Tibial nerve (tissue), 4 donors: ENCODE measurements at places on chromosomes 7 and 10. TPM values are rescaled to one million over a fixed set of nuclear protein-coding genes. Genes with fewer than 3 reads are reported as not detected.
A peak's percentile ranks its signal among the peaks of the same experiment; 100 is the strongest.

The C10orf143 gene
- total RNA-seq = 2.5 TPM

The GBX1 gene
- not detected for total RNA-seq

DNA sequence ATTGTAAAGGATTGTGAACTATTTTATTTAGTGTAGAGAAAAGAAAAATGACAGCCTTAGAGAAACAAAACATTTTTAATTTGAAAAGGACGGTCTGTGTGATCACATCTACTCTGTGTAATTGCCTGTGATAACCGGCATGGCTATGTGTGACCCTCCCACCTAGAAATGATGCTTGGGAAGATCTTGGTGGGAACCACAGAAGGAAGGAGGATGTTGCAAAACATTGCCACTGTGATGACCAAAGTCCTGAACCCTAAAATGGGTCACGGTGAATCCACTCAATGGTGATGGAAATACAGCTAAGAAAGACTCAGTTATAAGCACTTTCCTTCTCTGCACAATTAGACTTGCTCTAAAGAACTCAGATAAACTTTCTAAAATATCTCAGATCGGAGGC is 221.3 kb upstream of the FRMD4A start:
- DNase-seq = no peak

DNA sequence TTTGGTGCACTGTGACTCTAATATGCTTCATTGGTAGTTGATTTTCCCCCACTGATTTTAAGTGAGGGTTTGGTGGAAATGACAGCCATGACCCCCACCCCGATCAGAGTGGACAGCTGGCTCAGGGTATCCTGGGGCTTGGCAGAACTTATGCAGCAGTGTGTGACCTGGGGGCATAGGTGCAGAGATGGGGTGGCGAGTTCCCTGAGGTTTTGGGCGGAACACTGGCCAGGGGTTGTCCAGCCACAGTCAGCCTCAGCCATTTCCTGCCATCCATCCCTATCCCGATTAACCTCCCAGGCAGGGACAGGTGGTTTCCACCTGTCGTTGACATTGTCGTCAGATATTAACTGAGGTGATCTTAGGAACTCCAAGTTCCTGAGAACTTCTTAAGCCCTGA is 155.8 kb upstream of the CHST15 start:
- DNase-seq = no peak

The ASB4 gene
- total RNA-seq = not detected

The LRRN3 gene
- 1.8 TPM for total RNA-seq

The LIPF gene
- not detected for total RNA-seq

GRCh38 chr7:108017776-108018151 is 14.8 kb upstream of the LAMB1 start:
- no peak for DNase-seq

The FGL2 gene
- total RNA-seq = 150 TPM

- DNase-seq = peak; percentile 26
Measured at GRCh38 chr7:80095545-80095944, 39.1 kb upstream of the GNAI1 start.

DNA sequence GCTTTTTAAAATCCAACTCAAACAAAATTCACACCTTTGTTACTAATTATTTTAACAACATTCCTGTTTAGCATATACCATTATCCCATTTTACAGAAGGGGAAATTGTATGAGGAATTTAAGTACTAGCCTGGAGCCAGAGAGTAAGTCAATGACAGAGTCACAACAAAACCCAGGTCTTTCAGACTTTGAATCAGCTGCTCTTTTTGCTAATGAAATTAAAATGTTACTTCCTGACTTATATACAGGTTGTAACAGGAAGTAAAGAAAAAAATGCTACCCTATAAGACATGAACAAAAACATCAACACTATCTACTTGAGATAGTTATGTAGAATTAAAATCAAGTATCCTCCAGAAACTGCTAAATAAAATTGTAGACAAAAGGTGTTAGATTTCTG is 82.6 kb upstream of the ASAH2 start:
- DNase-seq = no peak

DNA sequence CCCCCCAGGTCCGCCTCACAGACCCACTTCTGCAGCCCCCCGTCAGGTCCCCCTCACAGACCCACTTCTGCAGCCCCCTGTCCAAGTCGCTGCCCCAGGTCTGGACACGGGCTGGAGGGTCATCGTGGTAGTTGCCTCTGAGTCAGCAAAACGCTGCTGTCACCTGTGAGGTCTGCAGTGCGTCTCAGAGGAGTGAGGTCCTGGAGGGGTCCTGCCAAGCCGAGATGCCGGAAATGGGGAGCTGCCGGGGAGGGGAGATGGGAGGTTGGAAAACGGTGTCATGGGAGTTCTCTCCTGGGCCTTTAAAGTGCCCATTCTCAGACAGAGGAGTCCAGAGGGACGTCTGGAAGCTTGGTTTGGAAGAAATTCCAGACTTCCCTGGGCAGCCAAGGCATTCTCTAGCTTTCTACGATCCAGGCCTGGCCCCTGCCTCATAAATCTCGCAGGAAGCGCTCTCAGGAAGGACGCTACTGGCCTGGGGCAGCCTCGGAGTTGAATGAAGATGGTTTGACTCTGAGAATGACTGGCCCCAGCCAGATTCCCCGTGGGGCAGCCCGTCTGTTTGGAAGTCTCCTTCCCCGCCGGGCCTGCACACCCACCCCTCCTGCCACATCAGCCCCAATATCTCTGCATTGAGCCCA is 38.7 kb downstream of the CALML3 start:
- DNase-seq = peak; percentile 2

DNA sequence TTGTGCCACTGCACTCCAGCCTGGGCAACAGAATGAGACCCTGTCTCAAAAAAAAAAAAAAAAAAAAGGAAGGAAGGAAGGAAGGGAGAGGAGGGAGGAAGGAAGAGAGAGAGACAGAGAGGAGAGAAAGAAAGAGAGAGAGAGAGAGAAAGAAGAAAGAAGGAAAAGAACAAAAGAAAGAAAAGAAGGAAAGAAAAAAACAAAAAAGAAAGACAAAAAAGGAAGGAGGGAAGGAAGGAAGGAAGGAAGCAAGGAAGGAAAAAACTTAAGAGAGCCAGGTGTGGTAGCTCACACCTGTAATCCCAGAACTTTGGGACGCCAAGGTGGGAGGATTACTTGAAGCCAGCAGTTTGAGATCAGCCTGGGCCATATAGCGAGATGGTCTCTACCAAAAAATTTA is 731 bp upstream of the SPACDR start:
- no peak for DNase-seq

The PAPOLB gene
- 1.5 TPM for total RNA-seq

GRCh38 chr7:151099486-151100211 is 13.4 kb downstream of the AGAP3 start:
- no peak for DNase-seq

DNA sequence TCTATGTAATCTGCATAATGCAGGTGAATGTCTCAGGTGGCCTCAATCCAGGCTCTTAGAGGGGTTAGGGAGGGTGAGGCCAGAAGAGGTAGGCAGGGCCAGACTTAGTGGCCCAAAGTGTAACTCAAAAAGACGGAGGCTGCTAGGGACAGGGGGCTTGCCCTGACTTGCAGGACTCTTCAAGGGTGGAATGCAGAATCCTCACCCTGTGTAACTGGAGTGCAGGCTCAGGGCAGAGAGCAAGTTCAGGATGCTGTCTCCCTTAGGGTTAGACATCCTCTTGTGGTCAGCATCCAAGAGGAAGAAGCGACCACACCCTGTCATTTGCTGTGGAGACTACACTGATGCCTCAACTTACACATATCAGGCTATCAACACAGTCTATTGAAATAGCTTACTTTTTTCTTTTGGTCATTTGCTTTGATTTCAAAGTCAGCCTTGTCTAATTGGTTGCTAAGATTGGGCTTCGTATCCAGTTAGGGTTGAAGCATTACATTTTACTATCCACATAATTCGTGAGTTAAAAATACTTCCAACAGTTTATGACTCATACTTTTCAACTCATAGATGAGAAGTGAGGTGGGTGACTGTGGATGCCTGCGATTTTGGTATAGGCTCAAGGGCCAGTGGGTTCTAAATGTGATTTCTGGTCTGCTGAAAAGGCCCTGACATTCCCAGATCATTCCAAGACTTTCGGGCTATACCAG is 563.6 kb downstream of the SUGCT start:
- no peak for DNase-seq

- no peak for DNase-seq
Measured at GRCh38 chr10:11416974-11417373, 194.5 kb downstream of the USP6NL start.

The WEE2 gene
- not detected for total RNA-seq

The NUTM2A gene
- total RNA-seq = 1.8 TPM

The CEP55 gene
- not detected for total RNA-seq

The TEX47 gene
- not detected for total RNA-seq

- no peak for DNase-seq
Measured at GRCh38 chr7:87106974-87107612, 45.2 kb upstream of the DMTF1 start.

The KCTD7 gene
- total RNA-seq = 15.9 TPM

The KIAA1217 gene
- 67.2 TPM for total RNA-seq

GRCh38 chr10:128642502-128642901 is 516.3 kb upstream of the MKI67 start:
- DNase-seq = no peak

- no peak for DNase-seq
Measured at GRCh38 chr7:130897515-130898419, 163.8 kb upstream of the KLF14 start.

GRCh38 chr10:113021268-113022040 is 71.4 kb downstream of the TCF7L2 start:
- DNase-seq = no peak

- no peak for DNase-seq
Measured at GRCh38 chr7:85471307-85471706, 284.5 kb upstream of the SEMA3D start.

The CTAGE6 gene
- 0.90 TPM for total RNA-seq

The MMP21 gene
- 0.22 TPM for total RNA-seq

The SLC26A3 gene
- total RNA-seq = not detected

DNA sequence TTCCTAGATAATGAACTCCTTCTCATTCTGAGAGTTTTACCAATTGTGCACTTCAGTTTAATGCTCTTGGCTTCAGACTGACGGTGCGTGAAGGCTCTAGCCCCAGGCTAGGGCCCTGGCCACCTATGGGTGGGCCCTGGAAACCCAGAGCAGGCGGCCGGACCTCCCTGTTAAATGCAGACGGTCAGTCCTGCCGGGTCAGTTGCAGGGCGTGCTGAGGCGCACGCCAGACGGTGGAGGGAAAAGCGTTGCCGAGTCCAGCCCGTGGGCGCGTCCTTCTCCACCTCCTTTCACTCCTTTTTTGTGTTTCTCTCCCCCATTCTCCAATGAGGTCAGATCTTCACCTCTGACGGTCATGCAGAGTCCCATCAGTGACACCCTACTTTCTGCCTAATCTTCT is 2.3 kb downstream of the DPYSL4 start:
- no peak for DNase-seq

The CUZD1 gene
- total RNA-seq = 1.2 TPM

GRCh38 chr7:1914321-1914720 is 244.2 kb downstream of the ELFN1 start:
- peak; percentile 46 for DNase-seq

DNA sequence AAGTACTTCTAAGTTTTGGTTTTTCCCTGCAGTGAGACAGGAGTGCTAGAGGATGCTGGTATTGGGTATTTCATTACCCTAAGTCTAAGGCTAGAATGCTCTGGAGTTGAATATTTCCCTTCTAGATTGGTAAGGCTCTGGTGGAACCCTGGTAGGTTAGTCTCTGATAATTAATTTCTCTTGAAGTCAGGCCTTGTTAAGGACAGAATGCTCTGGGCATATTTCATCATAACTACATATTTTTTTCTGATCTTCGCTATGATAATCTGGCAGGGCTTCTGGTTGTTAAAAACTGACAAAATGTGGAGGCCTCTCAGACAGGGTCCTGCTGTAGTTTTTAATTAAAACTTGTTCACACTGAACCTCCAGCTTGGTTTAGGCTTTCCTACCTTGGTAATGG is 83.8 kb downstream of the CDK13 start:
- DNase-seq = no peak

The EVX1 gene
- not detected for total RNA-seq

The TRIM50 gene
- total RNA-seq = 0.84 TPM

DNA sequence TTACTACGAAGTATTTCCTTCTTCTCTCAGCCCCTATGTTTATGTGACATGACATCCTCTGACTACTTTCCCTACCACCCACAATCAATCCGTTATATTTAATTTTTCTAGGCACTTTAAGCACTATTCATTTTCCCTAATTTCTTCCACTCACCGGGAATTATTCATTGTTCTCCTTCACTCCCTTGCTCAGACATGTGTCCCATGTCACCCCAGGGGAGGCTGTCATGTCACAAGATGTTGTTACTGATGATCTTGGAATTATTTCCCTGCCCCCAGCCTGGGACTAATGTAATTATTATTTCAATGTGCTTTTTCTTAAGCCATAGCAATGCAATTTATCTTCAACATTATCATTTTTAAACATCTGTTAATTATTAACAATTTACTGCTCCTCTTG is 317.2 kb downstream of the PHF14 start:
- DNase-seq = no peak

GRCh38 chr7:130366564-130366963 is 13.7 kb upstream of the CPA1 start:
- no peak for DNase-seq

- DNase-seq = no peak
Measured at GRCh38 chr10:29923416-29923965, 135.9 kb downstream of the JCAD start.

DNA sequence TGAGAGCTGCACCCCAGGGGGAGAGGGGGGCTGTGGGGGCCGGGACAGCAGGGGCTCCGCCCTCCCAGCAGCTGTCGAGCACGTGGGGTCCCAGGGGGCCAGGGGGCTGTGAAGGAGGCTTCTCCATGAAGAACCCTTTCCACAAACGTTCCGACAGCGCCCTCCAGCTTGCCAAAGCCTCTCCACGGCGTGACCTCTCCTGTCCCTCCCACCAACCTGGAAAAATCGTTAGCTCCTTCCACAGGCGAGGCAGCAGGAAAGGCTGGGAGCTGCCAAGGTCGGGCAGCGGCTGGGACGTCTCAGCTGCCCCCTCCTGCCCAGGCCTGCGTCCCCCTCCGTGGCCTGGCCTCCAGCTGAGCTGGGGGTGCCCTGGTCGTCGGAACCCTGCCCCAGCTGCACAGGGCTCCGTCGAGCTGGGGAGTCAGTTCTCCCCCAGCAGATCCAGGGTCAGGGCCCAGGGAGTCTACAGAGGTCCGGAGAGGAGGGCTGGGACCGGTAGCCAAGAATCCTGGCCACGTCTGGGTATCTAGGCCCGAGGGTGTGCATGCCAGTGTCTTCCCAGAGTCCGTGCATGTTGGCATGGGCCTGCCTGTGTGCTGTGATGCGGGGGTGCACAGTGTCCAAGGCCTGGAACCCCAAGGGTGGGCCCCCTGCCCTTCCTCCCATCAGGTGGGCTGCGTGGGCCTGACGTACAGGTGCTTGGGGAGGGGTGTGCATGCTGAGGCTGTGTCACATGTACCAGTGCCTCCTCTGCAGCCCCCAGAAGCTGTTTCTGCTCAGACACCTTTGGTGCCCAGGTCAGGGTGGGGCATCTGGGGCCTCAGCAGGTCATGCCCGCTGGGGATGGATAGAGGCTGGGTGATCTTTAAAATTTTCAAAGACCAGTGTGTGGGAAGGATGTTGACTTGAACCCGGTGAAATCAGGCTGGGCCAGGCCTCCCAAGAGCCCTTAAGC is 66.5 kb downstream of the UNCX start:
- no peak for DNase-seq

The TMEM184A gene
- not detected for total RNA-seq

The CYP2E1 gene
- 7.0 TPM for total RNA-seq
